Transverse colon (tissue), 4 donors: ENCODE measurements at places on chromosomes 3 and 15.

DNA sequence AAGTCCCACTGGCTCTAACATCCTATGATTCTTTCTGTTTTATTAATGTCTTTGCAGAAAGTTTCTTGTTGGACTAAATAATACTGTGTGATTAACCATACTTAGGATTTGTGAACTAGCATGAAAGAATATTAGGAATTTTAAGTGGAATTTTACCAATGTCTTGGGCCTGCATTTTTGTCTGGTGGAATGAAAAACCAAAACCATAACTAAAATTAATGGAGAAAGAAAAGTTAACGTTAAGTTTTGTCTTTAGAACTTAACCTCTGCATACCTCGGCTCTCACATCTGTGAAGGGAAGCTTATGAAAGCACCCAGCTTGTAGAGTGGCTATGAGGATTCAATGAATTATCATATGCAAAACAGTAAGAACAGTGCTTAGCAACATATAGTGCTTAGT is 6.5 kb downstream of the FBN1 start:
- DNase-seq, result no peak

DNA sequence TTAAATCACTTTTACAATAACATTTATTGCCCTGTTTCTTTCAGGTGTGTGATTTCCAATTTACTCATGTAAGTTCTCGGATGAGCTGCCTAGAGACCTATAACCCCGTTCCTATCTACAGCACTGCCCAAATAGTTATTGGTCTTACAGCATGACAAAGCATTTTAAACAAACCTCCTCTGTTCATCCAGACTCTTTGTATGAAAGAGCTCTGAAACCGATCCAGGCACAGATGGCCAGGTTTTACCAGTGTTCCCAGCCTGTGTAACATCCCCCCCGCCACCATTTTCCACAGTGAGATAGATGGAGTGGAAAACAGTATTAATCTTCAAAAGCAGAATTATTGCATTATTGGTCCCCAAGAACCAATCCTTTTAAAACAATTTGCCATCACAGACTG is 59.0 kb upstream of the SPTSSB start:
- no peak for DNase-seq

GRCh38 chr15:67307156-67307555 is 52.6 kb downstream of the IQCH start:
- no peak for DNase-seq

GRCh38 chr3:161082063-161082462 is 23.1 kb downstream of the B3GALNT1 start:
- DNase-seq, result no peak

GRCh38 chr3:153339065-153339464 is 177.0 kb downstream of the RAP2B start:
- no peak for DNase-seq

GRCh38 chr3:124846189-124846588 is 41.0 kb downstream of the ITGB5 start:
- no peak for DNase-seq

DNA sequence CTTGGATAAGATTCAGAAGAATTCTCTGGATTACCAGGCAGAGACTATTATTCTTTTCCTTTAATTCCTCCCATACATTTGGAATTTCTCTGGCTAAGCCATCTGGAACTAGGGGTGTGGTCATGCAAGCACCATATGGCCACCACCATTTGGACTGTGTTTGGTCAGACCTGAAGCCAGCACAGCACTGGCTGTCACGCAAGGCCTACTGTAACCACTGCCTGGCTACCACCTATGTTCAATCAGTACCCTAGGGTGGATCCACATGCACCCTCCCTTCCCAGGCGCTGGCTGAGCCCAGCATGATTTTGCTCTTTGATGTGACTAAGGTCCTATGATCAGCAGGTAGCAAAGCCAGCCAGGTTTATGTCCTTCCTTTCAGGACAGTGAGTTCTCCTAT is 287.8 kb upstream of the GOLIM4 start:
- DNase-seq, result no peak

DNA sequence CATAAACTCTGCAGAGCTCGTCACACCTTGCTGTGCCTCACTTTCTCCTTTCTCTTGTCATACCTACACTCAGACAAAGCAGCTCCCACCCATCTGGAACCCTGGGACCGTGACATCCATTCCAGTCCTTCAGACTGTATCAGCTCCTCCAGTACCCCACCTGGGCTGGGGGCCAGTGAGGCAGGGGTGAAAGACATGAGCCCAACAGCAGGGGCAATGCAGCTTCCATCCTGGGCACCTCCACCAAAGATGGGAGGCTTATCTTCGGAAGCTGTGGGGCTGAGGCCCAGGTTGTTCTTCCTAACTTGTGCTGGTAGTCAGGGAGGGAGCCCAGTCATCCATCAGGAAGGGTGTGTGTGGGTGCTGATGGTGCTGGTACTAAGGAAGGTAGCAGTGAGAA is 109.2 kb downstream of the EEFSEC start:
- no peak for DNase-seq

GRCh38 chr15:78408355-78408640 is 29.7 kb upstream of the IREB2 start:
- DNase-seq, result no peak

GRCh38 chr3:109413049-109413448 is 75.7 kb upstream of the DPPA4 start:
- DNase-seq, result no peak

- DNase-seq, result no peak
Observed at GRCh38 chr3:77513542-77513941, 473.6 kb downstream of the ROBO2 start.

GRCh38 chr3:177357352-177358090 is 160.2 kb upstream of the TBL1XR1 start:
- DNase-seq, result peak; percentile 64

- no peak for DNase-seq
Observed at GRCh38 chr3:177948716-177949425, 587.4 kb upstream of the KCNMB2 start.

DNA sequence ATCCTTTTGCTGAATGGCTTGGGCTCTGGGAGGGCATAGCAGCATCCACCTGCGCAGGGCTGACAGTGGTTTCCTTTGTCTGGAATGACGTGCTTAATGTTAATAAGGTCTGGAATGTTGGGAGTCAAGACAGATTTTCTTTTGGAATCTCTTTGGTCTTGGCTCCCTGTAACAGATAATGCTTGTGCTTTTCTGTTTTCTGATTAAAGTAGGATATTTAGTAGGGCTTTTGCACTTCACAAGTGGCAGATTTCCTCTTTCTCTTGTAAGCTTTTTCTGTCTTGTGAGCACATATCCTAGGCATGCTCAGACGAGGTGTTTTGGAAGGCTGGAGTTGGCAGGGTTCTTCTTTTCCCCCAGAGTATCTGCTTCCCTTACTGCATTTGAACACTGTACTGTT is 189.6 kb downstream of the GHSR start:
- no peak for DNase-seq

- DNase-seq, result no peak
Observed at GRCh38 chr3:59817511-59817910, 767.7 kb upstream of the CFAP20DC start.

GRCh38 chr15:69869291-69869690 is 228.4 kb downstream of the TLE3 start:
- no peak for DNase-seq

- DNase-seq, result no peak
Observed at GRCh38 chr3:106167728-106168127, 298.9 kb upstream of the CBLB start.

DNA sequence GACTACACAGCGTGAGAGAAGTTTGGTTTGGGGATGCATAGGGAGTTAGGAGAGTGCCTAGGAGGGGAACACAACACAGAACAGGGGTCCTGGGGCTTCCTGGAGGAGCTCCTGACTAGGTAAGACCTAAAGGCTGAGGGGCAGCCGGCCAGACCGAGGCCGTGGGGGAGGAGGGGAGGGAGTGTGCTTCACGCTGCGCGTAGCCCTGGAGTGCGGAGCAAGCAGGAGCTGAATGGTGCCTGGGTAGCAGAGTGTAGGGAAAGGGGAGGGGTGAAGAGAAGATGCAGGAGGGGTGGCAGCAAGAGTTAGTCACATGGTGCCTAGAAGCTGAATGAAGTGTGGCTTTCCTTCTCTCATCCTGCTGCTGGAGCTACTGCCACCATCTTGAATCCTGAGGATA is 32.4 kb upstream of the HHATL start:
- no peak for DNase-seq

GRCh38 chr15:89900849-89901248 is 7.1 kb upstream of the AP3S2 start:
- no peak for DNase-seq

- no peak for DNase-seq
Observed at GRCh38 chr3:66413151-66413751, 87.6 kb downstream of the LRIG1 start.

- DNase-seq, result no peak
Observed at GRCh38 chr3:40847551-40847992, 322.8 kb downstream of the ZNF621 start.

DNA sequence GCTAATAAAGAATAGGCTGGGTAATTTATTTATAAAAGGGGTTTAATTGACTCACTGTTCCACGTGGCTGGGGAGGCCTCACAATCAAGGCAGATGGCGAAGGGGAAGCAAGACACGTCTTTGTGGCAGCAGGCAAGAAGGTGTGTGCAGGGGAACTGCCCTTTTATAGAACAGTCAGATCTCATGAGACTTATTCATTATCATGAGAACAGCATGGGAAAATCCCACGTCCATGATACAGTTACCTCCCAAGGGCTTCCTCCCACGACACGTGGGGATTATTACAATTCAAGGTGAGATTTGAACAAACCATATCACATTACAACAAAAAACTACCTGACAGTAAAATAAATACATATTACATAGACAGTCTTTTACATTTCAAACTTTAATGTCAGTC is 414.9 kb downstream of the NAALADL2 start:
- DNase-seq, result no peak

- no peak for DNase-seq
Observed at GRCh38 chr15:48644827-48645557, 517 bp downstream of the FBN1 start.

- DNase-seq, result no peak
Observed at GRCh38 chr3:150315721-150316120, 92.4 kb upstream of the TSC22D2 start.

DNA sequence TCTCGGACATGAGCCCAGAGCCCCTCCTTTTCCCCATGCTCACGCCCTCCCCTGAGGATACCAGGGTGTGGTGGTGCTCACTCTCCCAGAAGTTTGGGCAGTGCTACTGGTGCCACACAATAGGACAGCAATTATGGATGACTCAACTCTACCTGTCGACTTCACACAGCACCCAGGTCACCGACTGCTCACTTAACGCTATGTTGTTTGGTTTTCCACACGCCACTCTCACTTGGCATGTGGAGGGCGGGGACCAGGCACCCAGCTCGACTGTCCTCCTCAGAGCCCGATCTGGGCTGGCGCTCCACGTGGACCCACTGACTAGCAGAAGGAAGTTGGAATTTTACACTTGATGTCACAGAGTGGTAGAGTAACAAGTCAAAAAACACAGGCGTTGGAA is 30.9 kb downstream of the STIMATE start:
- DNase-seq, result no peak

DNA sequence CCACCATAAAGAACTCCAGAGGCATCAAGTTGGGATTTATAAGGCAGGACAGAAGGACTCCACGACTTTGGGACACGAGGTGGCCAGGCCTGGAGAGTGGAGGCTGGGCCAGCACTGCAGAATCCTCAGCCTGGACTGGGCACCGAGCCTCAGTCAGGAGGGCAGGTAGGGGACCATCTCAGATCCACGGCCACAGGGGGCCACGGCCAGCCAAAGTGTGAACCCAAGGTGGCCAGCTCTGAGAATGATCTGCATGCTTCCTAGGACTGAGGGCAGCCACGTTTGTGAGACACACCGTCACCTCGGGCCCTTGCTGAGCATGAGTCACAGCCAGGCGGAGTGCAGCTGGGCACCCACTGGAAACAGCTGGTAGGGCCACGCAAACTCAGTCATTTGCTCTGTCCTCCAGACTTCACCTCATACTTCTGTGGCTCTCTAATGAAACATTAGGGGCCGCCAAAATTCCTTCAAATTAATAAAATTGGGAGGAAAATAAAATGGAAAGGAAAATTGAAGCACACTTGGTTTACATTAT is 65.8 kb downstream of the CTNNB1 start:
- DNase-seq, result no peak
